Activated CD8-positive, alpha-beta memory T cell treated with anti-CD3 and anti-CD28 coated beads, Interleukin-2, amount 10 ng/mL, durations not matched to agents 7 days and 5 days (primary cell): ENCODE measurements at places on chromosomes 1 and 21. TPM values are rescaled to one million over a fixed set of nuclear protein-coding genes. Genes with fewer than 3 reads are reported as not detected.

DNA sequence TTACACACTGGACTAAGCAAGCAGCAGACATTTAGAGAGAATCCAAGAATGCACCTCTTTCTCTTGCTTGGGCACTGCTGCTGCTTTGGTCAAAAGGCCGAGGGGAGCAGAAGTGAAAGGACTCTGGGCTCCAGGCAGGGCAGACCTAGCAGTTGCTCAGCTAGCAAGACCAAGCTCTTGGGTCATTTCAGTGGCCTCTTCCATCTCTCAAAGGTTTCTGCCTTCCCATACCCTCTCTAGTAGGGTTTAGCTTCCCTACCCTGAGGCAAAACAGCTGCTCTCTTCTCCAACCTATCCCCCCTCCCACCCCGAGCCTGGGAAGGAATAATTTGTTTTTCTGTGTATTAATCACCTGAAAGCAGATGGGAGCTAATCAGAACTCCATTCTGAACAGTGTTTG lies 25.8 kb downstream of the TFAP2E start:
- DNase-seq: no peak

DNA sequence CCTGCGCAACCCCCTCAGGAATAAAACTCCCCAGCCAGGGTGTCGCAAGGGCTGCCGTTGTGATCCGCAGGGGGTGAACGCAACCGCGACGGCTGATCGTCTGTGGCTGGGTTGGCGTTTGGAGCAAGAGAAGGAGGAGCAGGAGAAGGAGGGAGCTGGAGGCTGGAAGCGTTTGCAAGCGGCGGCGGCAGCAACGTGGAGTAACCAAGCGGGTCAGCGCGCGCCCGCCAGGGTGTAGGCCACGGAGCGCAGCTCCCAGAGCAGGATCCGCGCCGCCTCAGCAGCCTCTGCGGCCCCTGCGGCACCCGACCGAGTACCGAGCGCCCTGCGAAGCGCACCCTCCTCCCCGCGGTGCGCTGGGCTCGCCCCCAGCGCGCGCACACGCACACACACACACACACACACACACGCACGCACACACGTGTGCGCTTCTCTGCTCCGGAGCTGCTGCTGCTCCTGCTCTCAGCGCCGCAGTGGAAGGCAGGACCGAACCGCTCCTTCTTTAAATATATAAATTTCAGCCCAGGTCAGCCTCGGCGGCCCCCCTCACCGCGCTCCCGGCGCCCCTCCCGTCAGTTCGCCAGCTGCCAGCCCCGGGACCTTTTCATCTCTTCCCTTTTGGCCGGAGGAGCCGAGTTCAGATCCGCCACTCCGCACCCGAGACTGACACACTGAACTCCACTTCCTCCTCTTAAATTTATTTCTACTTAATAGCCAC lies 696 bp downstream of the TGFB2 start:
- no peak for DNase-seq

- DNase-seq: no peak
Observed at GRCh38 chr1:86226204-86226603, 69.6 kb upstream of the COL24A1 start.

GRCh38 chr1:205536759-205537361 lies 32.4 kb downstream of the CDK18 start:
- DNase-seq: peak; percentile 49

- DNase-seq: no peak
Observed at GRCh38 chr1:18009055-18009454, 98.5 kb upstream of the IGSF21 start.

DNA sequence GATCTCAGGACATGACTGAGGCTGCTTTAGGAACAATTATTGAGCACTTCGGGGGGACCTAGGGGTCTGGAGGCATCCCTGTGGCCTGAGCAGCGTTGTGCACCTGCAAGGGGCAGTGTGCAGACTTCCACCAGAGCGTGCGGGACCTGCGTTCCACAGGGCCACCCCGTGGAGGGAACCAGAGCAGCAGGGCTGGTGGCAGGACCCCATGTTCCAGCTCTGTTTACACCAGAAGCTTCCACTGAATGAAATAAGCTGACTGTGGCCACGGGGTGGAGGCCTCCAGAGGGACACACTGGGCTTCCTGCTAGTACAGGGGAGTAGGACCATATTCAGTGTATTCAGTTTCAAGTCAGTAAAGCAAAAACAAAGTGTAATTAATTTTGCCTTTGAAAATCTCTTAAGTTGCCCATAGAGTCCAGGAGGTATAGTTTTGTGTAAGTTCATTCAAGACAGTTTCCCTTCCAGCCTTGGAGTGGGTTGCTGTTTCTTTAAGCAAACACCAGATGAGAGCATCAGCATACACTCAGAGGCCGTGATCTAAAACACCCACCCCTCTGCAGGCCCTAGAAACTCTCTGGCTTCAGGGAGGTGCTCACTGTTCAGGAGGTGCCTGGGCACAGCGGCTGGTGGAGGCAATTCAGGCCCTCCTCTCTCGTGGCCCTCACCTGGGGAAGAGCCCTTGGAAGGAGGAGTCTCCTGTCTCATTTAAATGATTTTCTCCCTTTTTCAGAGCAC lies 16.6 kb downstream of the SLC1A7 start:
- no peak for DNase-seq

- no peak for DNase-seq
Observed at GRCh38 chr1:156368889-156369684, at the start of gene RHBG. RHBG (plus strand) TSS chr1:156369211; CDS start chr1:156369250, 39 bp downstream.

DNA sequence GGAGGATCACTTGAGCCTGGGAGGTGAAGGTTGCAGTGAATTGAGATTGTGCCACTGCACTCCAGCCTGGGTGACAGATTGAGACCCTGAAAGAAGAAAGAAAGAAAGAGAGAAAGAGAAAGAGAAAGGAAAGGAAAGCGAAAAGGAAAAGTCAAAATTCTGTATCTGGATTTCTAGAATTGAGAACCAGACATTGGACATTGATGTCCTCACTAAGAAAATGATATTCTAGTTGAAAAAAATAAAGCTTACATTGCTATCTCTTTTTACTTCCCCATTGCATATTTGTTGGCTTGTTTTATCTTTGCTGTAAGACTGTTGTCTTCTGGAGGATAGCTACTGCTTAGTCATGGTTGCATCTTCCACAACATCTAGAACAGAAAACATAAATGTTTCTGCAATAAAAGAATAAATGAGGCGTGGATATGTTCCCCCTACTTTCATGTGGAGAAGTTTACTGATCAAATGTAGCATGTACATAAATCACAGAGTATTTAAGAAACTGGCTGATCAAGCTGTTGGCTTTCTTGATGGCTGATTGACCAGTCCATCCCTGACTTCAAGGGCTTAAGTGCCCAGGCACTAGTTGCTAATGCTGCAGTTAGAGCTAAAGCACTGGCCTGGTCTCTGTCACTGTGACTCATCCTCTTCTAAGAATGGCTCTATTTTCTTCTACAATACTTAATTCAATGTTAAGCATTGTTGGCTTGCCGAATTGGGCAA lies 17.7 kb downstream of the CD53 start:
- DNase-seq: no peak

DNA sequence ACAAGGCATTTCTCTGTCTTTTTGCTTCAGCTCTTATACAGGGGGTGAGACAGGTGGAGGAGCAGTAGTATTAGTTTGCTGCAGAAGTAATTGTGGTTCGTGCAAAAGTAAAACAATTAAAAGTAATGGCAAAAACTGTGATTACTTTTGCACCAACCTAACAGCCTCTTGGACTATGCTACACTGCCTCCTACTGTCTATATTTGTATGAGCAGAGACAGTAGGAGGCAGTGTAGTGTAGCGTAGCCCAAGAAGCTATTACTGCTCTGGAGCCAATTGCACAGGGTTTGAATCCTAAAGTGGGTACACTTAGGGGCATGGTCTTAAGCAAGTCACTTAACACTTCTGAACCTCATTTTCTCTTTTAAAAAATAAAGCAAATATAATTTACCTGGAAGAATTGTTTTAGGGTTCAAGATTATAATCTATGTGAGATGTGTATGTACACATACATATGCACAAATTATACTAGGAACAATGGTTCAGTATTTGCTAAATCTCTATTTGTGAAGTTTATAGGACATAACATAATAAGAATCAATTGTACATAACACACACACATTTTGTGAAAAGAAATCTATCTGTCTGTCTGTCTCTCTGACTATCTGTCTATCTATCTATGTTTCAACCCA lies 103.8 kb downstream of the BRINP3 start:
- no peak for DNase-seq

- DNase-seq: no peak
Observed at GRCh38 chr1:61120998-61121397, 38.6 kb downstream of the NFIA start.

DNA sequence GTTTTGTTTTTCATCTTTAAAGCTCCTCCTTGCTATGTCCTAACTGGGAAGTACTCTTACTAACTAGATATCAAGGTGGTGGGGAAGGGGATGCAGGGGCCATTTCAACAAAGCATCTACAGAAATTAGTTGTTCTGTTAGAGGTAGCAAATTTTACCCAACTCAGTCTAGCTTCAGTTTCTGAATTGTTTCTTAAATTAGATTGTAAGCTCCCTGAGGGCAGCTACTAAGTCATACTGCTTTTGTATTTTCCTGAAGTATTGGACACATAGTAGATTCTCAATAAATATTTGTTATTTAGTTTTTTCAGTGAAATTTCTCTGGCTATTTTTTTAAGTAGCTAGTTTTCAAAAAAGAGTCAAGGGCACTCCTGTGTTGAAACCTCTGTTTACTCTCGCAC lies 1.8 kb downstream of the UBAP2L start:
- no peak for DNase-seq

GRCh38 chr1:69139007-69139406 lies 428.7 kb upstream of the LRRC7 start:
- DNase-seq: no peak

DNA sequence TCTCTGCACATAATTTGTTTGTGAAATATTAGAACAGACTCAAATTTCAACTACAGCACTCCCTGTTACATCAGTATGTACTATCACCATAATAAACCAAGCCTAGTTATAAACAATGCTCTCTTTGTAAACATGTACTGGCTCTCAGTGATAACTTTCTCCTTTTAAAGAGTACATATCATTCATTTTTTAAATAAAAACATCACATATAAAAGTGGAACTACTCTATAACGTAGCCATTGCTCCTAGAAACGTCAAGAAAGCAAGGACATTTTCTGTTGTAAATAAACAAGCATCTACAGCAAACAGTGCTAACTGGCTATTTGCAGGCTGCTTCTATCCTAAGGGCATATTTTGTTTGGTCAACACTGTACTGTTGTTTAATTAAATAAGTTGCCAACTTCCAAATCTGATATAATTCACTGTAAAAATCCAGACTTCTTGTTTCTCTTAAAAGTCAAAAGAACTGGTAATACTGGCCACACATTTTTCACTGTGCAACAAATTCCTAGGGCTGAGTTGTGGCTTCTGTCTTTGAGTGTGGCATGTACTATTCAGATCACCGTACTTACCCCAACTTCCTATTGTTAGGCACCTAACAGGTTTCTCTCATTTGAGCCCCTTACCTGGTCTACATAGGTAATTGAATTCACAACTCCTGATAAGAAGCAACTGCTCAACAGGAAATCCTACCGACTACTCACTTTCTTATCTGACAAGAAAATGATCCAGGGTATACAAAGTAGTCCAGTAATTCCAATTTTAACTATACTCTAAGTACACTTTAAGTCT lies 111.9 kb downstream of the DENND1B start:
- no peak for DNase-seq

- no peak for DNase-seq
Observed at GRCh38 chr1:39668111-39668510, 3.8 kb downstream of the NT5C1A start.

DNA sequence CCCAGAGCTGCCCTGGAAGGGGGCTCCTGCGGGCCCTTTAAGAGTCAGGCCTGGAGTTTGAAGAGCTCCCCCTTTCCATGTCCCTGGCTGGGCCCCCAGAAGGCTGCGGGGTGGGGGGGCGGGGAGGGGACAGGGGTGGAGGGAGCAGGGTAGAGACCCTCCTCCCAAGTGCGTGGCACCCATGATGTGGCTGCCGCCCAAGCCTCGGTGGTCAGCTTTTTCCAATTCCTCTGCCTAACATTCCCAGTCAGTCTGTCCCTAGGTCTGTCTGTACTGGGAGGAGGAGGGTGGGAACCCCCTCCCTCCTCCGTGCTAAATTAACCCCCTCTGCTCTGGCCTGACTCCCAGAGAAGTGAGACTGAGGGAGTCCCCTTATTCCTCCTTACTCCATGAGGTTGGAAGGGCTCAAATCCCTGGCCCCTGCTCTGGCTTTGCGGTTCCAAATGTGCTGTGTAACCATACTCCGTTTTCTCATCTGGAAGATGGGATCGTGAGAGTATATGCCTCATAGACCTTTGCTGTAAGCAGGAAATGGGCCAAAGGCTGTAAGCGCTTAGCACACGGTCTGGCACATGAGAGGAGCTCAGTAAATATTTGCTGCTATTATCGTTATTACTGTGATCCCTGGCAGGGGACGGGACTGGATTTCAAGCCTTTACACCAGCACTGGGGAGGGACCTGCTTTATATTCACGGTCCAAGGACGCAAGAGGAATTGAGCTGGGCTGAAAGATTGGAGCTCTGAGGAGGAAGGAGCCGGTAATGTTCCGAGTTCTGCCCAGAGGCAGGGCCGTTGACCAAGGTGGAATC lies 658 bp upstream of the COL16A1 start:
- DNase-seq: peak; percentile 44

- DNase-seq: no peak
Observed at GRCh38 chr21:20971296-20971921, 26.8 kb upstream of the NCAM2 start.

DNA sequence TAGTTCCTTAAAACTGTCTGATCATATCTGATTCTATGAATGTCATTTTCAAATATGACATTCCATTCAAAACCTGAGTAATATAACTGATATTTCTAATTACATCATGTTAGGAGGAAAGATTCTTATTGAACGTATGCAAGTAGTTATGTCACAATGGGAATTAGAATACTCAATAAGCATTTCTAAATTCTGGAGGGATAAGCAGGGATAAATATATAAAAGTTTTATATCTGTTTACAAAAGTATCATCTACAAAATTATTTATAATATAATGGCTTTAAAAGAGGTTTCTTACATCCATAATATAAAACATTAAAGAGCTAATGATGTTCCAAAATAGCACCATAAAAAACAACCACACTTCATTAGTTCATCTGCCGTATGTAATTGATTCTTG lies at the start of gene OR14A2:
TSS of gene OR14A2 (minus strand) at position 101 of the 400 bp plus-strand sequence.
- DNase-seq: no peak

- no peak for DNase-seq
Observed at GRCh38 chr1:226792368-226792767, 53.3 kb upstream of the ITPKB start.

DNA sequence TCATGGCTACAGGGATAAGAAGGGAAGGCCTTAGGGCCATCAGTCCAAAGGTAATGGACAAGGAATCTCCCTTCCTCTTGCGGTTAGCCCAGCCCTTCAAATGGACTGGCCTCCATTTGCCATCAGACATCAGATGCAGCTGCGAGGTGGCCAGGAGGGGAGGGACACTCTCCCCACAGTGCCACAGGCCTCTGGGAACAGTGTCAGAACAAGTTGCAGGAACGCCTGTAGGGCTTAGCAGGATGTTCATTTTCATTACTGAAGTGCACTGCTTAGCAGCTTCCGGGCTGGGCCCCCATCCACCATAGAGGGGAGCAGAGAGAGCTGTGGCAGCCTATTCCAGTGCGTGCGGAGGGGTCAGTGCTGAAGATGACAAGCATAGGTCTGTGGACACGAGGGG lies 127.5 kb downstream of the GALNT2 start:
- DNase-seq: peak; percentile 22

Gene MTFR1L
- 28.9 TPM for total RNA-seq

Gene NEK2
- total RNA-seq: 42.5 TPM

Gene TRIM17
- total RNA-seq: 2.8 TPM
